ENCODE measurements at places on chromosomes 4 and X. TPM values are rescaled to one million over a fixed set of nuclear protein-coding genes. Genes with fewer than 3 reads are reported as not detected.

GRCh38 chr4:8160233-8160560, 1.6 kb upstream of the ABLIM2 start:
- H3K36me3 ChIP-seq = peaks cover 3% of the 10 kb centered on the region
- peaks cover 11% of the 10 kb centered on the region for H3K4me1 ChIP-seq
- DNase-seq = no peak
- H3K27me3 ChIP-seq = peaks cover 15% of the 10 kb centered on the region

- no peak overlapping the region for H3K27ac ChIP-seq
- H3K4me3 ChIP-seq = no peak overlapping the region
- peaks cover 23% of the 10 kb centered on the region for H3K4me1 ChIP-seq
- H3K36me3 ChIP-seq = peaks cover 5% of the 10 kb centered on the region
- H3K27me3 ChIP-seq = no peaks in the 10 kb centered on the region
Measured at GRCh38 chrX:55715847-55716246, 1.7 kb upstream of the RRAGB start.

GRCh38 chr4:1344696-1345095, 2.3 kb upstream of the UVSSA start:
- peaks cover 28% of the 10 kb centered on the region for H3K36me3 ChIP-seq
- peak overlapping the region; percentile 92 for H3K4me3 ChIP-seq
- peaks cover 34% of the 10 kb centered on the region for H3K4me1 ChIP-seq
- H3K27me3 ChIP-seq = no peaks in the 10 kb centered on the region

The IGFBP7 gene
- 0.27 TPM for total RNA-seq

DNA sequence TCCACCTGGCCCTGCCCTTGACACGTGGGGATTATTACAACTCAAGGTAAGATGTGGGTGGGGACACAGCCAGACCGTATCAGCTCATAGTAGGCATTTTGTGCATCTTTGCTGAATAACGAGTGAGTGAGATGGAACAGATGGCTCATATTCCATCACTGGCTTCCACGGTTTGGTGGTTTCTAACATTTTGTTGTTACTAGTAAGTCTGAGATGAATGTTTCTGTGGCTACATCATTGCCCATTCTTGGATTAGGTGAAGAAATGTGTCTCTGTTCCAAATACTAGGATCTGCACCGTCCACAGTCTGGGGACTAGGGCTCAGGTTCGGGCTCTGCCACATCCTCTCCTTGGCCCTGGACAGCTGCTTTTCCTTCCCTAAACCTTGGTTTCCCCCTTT, 3.6 kb downstream of the ABLIM2 start:
- H3K27ac ChIP-seq = no peak overlapping the region
- H3K4me3 ChIP-seq = no peak overlapping the region
- peaks cover 15% of the 10 kb centered on the region for H3K27me3 ChIP-seq
- peaks cover 3% of the 10 kb centered on the region for H3K36me3 ChIP-seq

- no peak overlapping the region for H3K27ac ChIP-seq
- H3K4me1 ChIP-seq = no peaks in the 10 kb centered on the region
- no peaks in the 10 kb centered on the region for H3K36me3 ChIP-seq
- no peak overlapping the region for H3K4me3 ChIP-seq
- no peaks in the 10 kb centered on the region for H3K27me3 ChIP-seq
- no peak for DNase-seq
Measured at GRCh38 chr4:43394976-43395375, 502.5 kb downstream of the GRXCR1 start.

DNA sequence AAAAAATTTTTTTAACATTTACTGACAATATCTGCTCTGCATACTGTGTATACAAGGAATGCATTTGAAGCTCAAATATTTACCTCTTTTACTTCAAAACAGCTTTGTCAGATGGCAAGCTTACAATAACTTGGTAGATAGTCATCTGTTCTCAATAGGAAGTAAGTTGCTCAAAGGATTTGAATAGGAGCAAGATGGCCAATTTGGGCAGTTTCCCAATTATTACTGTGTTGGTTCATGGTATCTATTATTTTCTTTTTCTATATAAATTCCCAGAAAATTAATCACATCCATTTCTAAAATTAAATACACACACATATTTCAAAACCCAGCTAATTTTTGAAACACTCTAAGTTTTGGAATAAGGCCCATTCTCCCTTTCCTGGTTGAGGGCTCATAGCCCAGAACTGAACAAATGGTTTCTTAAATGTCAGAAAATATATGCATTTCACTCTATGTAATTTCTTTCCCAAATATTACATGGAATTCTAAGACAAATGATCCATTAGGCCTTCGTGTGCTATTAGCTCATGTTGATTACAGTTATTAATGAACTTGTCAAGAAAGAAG, 60.2 kb upstream of the BLTP1 start:
- DNase-seq = no peak
- peaks cover 21% of the 10 kb centered on the region for H3K27me3 ChIP-seq
- H3K27ac ChIP-seq = no peak overlapping the region
- H3K36me3 ChIP-seq = no peaks in the 10 kb centered on the region
- no peak overlapping the region for H3K4me3 ChIP-seq

DNA sequence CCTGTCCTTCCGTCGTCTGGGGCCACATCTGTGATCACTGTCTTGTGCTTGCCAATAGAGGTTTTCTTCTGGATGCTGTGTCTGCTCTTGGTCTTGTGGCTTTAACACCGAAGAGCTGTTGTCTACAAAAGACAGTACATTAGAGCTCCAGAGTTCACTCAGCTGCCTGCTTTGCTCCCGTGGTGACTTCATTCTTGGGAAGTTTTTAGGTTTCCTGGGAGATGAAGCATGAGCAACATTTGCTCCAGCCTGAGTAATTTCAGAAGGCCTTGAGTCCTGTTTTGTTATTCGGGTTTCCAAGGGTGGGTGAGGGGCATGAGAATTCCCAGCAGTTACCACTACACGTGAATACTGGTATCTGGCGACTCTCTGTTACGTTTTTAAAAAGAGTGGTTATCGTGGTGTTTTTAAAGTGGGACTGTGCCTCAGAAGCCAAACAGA, 189.2 kb downstream of the SHROOM3 start:
- H3K4me3 ChIP-seq = no peak overlapping the region
- no peaks in the 10 kb centered on the region for H3K4me1 ChIP-seq

The PJA1 gene
- total RNA-seq = 14.0 TPM

The HTR2C gene
- not detected for total RNA-seq

The STPG2 gene
- total RNA-seq = 0.12 TPM

- peak overlapping the region; percentile 46 for H3K4me3 ChIP-seq
- peak; percentile 77 for DNase-seq
- peaks cover 26% of the 10 kb centered on the region for H3K4me1 ChIP-seq
- H3K27ac ChIP-seq = peak overlapping the region; percentile 98
Measured at GRCh38 chr4:184762100-184762499, 28.2 kb upstream of the CENPU start.

The FGF2 gene
- total RNA-seq = 0.02 TPM

The FAM184B gene
- not detected for total RNA-seq

DNA sequence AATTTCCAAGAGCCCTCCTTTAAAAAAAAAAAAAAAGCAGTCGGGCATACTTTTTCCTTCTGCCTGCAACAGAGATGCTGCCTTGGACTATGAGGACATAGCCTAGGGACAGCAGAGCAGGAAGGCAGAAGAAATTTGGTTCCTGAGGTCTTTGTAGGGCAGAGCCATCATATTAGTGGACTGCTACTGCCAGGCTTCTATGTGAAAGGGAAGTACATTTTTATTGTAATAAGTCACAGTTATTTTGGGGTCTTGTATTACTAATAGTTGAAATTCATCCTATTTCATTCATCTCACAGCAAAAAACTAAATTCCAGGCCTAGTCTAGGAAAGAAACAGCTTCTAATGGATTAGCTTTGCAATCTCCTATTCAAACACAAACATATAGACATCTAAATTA, 211.2 kb downstream of the NSUN7 start:
- H3K4me3 ChIP-seq = no peak overlapping the region
- no peaks in the 10 kb centered on the region for H3K36me3 ChIP-seq
- no peak overlapping the region for H3K27ac ChIP-seq
- DNase-seq = no peak

DNA sequence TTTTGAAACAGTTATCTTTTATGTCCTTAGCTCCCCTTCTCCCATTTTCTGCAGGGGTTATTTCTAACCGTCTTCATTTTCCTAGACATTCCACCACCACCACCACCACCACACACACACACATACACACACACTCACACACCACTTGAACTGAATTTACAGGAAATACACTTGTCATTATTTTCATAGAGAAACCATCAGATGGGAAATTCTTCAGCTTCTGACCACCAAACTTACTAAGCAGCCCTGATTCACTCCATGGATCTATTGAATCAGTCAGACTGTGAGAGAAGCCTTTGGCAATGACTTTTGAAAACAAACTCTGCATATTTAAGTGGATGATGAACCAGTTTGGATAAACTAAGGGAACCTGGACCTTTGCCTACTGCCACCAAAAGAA, 210.1 kb upstream of the NHS start:
- peaks cover 4% of the 10 kb centered on the region for H3K27me3 ChIP-seq
- H3K36me3 ChIP-seq = no peaks in the 10 kb centered on the region
- H3K4me3 ChIP-seq = no peak overlapping the region
- no peaks in the 10 kb centered on the region for H3K4me1 ChIP-seq
- no peak overlapping the region for H3K27ac ChIP-seq

The GPR143 gene
- total RNA-seq = not detected

GRCh38 chrX:69323786-69324720, 158.8 kb upstream of the PJA1 start:
- no peak overlapping the region for H3K4me3 ChIP-seq
- no peak overlapping the region for H3K27ac ChIP-seq
- no peaks in the 10 kb centered on the region for H3K27me3 ChIP-seq
- DNase-seq = no peak
- H3K36me3 ChIP-seq = no peaks in the 10 kb centered on the region
- no peaks in the 10 kb centered on the region for H3K4me1 ChIP-seq

GRCh38 chrX:3815896-3816664, 102.6 kb upstream of the PRKX start:
- H3K27ac ChIP-seq = peak overlapping the region; percentile 76
- H3K27me3 ChIP-seq = no peaks in the 10 kb centered on the region
- H3K36me3 ChIP-seq = peaks cover 8% of the 10 kb centered on the region

- no peaks in the 10 kb centered on the region for H3K36me3 ChIP-seq
- DNase-seq = no peak
- no peak overlapping the region for H3K4me3 ChIP-seq
- H3K27ac ChIP-seq = no peak overlapping the region
Measured at GRCh38 chr4:66097218-66097617, 426.9 kb upstream of the EPHA5 start.

GRCh38 chr4:183540410-183541009, 35.7 kb downstream of the ING2 start:
- no peak overlapping the region for H3K27ac ChIP-seq
- no peaks in the 10 kb centered on the region for H3K4me1 ChIP-seq
- no peak for DNase-seq
- H3K27me3 ChIP-seq = peaks cover 16% of the 10 kb centered on the region
- H3K4me3 ChIP-seq = no peak overlapping the region

GRCh38 chr4:112938461-112939058, 110.9 kb upstream of the ANK2 start:
- no peak overlapping the region for H3K4me3 ChIP-seq
- DNase-seq = no peak
- H3K27me3 ChIP-seq = peaks cover 8% of the 10 kb centered on the region
- no peaks in the 10 kb centered on the region for H3K36me3 ChIP-seq
- H3K4me1 ChIP-seq = no peaks in the 10 kb centered on the region

DNA sequence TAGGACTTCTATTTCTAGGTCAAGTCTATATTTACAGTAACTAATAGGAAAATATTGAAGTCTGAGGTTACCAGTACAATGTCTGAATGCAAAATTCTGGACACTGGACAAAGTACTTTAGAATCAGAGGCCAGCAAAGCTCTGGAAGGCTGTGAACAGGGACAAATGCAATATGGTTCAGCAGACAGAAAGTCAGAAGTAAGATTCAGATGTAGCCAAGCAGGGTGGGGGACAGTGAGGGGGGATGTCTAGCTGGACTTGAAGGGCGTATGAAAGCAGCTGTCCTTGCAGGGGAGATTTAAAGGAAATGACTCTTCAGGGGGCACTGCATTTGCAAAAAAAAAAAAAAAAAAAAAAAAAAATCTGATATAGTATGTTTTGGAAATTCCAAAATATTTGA, 2.9 kb downstream of the SORBS2 start:
- no peaks in the 10 kb centered on the region for H3K4me1 ChIP-seq
- H3K27ac ChIP-seq = no peak overlapping the region
- no peak for DNase-seq
- H3K4me3 ChIP-seq = no peak overlapping the region
- H3K36me3 ChIP-seq = no peaks in the 10 kb centered on the region

Data from activated CD4-positive, alpha-beta T cell treated with anti-CD3 and anti-CD28 coated beads, Interleukin-2, amount 10 ng/mL, durations not matched to agents 7 days and 5 days (primary cell).